Keratinocyte (primary cell): ENCODE measurements at places on chromosomes 6 and 20.
A peak's percentile ranks its signal among the peaks of the same experiment; 100 is the strongest.

DNA sequence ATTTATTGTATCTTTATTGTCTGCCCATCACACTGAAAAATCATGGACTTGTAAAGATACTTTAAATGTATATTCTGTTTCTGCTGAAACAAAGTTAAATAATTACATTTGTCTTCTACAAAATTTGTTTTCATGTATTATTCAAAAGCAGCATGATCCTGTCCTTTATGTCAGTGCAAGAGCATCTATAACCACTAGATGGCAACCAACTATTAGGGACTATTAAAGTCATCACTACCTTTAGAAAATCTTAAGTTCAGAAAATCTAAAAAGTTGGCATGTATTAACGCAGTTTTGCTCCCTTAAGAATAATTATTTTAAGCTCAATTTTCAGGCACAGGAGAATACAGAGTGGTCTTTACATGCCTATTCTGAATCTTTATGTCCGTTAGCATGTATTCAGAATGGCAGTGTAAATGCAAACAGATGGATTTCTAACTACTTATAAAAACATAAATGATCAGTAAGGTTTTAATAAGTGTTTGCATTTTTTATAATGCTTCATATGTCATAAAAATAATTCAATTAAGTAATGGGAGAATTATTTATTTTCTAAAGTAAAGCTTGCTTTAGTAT, 17.8 kb downstream of the TMEM30A start:
- DNase-seq: no peak

GRCh38 chr6:35454391-35455110, 2.4 kb downstream of the FANCE start:
- no peak for DNase-seq

DNA sequence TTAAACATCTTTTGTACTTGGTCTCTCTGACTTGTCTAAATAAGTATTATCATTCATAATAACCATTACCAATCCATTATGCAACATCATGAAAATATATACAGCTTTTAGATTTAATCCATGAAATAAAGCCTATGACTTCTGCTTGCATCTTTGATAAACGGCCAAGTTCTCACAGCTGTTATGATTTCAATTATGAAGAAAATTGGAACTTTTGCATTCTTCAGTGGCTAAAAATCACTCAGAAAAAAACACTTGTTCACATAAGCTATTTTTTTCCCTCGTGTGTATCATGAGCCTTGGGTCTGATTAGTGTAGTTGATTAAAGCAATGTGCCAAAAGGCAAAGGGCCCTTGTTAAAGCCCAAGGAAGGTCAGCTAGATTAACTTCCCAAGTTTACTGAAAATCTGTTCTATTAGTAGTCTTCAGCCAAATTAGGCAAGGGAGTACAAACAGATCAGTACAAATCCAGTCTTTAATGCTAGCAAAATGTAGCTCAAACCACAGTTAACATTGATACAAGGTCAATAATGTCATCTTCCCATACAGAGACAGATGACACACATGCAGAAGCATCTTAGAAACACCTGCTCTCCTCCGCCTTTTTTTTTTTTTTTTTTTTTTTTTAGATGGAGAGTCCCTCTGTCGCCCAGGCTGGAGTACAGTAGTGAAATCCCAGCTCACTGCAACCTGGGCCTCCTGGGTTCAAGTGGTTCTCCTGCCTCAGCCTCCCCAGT, 69.9 kb downstream of the SGK1 start:
- DNase-seq: no peak

- no peak for DNase-seq
These were observed 46.9 kb downstream of the SIRPA start for GRCh38 chr20:1942061-1942460.

DNA sequence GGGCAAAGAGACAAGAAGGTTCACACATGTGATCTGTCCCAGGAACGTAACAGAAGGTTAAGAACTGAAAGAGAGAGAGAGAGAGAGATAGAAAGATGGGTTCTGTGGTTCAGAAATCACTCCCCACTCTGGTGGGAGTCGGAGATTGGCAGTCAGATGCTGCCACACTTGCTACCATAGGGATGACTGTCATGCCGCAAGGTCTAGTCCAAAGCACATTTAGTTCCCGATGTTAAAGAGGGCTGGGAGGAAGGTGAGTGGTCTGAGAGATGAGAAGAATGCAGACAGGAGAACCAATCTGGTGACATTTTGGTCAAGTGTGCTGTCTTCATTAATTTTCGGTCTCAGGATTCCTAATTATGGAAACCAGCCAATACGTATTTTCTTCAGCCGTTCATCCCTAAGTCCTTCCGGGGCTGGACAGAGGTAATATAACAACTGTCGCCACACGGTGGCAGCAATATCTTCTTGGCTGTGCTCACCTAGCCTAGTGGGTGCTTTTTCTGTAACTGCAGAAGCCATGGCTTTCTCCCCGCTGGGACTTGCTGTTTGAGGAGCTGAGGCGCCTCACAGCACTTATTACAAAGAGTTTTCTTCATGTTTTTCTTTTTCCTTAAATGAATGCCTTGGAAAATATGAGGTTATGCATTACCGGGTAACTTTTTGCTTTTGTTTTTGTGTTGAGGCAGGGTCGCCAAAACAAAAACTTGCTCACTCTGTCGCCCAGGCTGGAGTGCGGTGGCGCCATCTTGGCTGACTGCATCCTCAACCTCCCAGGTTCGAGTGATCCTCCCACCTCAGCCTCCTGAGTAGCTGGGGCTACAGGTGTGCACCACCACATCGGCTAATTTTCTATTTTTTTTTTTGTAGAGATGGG, 46.0 kb downstream of the SLC35D3 start:
- DNase-seq: peak; percentile 56

DNA sequence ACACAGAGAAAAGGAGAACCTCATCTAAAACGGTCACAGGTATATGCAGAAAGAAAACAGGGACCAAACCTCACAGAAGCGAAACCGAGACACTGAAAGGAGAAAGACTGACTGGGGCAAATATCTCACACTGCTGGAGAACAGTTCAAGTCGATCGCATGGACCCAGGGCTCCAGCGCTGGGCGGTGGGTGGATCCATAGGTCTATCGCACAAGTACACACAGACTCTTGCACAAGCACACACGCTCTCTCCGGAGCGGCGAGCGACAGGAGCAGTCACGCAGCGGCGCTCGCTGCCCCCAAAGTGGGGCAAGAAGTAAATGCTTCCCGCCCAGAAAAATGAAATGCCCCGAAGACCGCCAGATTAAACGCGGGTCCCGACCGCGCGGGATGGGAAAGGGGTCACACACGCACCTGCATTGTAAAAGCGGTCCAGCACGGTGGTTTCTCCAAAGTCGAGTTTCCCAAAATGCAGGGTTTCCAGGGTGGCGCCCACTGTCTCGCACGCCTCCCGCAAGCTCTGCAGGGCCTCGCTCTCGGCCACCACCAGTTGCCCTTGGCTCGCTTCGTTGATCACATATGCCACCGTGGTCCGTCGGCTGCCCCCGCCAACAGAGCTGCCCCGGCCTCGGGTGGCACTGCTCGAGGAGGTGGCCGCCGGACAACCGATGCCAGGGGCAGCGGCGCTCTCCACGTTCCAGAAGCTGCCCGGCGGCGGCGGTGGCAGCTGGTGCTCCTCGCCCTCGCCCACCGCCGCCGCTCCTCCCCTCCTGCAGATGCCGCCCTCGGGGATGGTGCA, 782 bp downstream of the MAP3K5 start:
- DNase-seq: no peak

- DNase-seq: no peak
These were observed 279.8 kb downstream of the EPHA7 start for GRCh38 chr6:93139408-93140081.

DNA sequence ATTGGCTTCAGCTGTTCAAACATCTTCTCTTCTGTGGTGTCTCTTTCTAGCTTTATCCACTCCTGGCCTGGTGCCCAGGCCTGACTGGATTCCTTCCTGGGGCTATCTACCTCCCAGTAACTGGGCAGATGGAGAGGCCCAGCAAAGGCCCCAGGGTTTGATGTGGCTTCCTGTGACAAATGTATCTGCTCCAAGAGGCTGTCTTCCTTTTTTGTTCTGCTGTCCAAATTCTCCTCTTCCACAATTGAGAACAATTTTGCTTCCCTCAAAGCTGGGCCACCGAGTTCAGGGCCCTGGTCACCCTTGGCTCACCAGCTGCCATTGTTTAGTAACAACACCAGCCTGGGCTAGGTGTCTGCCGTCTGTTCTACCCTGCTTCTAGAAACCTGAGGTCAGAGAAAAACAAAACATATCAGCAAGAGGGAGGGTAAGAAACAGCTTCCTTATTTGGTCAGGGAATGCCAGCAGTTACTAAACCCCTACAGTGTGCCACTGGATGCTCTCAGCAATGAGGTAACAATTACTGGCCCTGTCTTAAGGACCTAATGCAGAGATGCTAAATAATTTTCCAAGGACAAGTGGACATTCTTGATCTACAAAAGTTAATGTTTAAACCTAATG, 3.9 kb downstream of the ZFP57 start:
- DNase-seq: peak; percentile 55

GRCh38 chr20:16653266-16653665, 76.6 kb upstream of the SNRPB2 start:
- DNase-seq: no peak

- no peak for DNase-seq
These were observed 33.9 kb upstream of the ZBTB24 start for GRCh38 chr6:109516929-109517328.

GRCh38 chr6:3022765-3023662, 23.3 kb downstream of the NQO2 start:
- no peak for DNase-seq

GRCh38 chr20:8726460-8726859, 342.4 kb upstream of the PLCB4 start:
- no peak for DNase-seq

DNA sequence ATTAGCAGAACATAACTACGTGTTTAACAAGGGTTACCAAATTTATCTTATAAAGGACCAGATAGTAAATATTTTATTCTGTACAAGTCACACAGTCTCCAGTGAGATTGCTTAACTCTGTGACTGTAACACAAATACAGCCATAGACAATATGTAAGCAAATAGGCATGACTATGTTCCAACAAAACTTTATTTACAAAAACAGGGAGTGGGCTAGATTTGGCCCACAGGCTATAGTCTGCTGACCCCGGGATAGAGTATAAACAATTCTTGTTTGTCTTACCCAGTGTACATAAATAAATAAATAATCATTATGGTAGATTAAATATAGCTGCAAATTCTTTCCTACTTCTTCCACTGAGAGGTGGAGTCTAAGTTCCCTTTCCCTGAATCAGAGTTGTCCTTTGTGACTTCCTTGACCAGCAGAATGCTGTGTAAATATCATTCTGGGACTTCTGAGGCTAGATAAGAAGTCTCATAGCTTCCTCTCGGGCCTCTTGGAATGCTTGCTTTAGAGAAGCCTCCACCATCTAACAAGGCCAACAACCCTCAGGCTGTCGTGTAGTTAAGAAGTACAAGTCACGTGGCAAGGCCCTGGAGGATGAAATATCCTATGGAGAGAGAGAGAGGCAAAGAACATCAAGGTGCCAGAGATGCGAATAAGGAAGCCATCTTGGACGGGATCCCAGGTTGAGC, 59.1 kb upstream of the TMEM244 start:
- DNase-seq: no peak

- no peak for DNase-seq
These were observed 250.8 kb downstream of the DLL1 start for GRCh38 chr6:170040115-170040500.

DNA sequence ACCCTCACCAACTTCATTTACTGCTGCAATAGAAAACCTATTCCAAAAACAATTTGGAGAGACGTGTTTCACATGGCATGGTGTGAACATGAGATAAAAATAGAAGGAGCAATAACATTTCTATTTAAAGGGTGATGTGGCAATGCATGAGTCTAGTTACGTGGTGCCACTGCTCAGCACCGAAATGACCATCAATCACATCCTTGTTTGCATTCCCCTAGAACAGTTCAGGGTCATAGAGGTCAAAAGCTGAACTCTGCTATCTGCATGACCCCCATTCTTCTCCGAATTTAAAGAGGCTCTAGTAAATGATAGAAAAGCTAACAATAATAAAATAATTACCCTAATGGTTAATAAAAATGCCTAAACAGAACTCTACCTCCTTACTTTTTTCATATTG, 29.5 kb downstream of the ROS1 start:
- no peak for DNase-seq

DNA sequence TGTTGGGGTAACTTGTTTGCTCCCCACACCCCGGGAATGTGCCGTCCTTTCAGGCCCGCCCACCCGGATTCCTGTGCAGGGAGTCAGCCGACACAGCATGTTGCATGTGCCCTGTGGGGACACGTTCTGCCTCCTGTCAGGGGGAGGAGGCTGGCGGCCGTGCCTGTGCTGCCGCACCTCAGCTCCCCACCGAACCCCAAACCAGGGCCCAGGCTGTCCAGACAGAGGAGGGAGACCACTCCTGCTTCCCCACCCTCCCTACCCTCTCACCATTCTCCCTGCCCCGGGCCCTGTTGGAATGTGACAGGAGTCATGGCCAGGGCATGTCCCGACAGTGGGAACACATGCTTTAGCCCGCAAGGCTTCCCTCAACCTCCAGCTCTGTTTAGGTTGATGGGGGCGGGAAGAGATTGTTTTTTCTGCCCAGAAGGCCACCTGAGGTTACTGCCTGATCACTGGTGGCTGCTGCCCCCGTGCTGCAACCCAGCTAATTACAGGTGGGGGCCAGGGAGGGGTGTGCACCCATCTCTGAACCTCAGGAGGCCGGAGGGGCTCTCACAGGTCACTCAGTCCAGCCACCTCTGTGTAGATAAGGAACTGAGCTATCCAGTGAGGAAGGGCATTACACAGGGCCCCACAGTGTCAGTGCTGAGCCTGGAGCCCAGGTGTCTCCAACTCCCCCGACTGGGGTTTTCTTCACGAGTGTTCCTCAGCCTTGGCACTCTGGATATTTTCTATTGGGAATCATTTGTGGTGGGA, 13.6 kb downstream of the LRRC73 start:
- peak; percentile 98 for DNase-seq

DNA sequence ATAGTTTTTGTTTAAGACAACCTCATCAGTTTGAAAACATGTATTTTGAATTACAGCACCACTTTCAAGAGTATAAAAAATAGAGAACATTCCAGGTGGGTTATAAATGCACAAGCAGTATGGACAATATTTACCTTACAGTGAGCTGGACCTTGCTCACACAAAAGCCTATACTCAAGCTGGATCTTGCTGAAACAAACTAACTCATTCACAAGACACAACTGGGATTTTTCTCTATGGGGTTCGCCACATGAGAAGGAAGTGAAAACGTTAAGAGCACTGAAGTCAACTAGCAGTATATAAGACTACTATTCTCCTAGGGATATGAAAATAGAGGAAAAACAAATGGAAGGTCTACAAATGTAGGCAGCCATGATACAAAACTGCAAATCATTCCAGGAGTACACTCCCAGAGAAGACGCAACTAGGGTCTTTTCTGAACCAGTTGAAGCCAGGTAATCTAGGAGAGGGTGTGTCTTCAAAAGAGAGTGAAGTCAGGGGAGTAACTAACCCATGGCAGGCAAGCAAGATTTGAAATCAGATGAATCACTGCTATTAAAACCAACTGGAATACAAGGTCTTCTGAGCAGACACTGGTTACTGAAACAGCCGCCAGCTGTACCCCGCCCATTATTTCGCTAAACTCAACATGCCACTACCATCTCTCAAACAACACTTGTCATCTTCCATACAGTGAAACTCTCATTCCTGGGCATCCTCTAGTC, 26.5 kb downstream of the STAU1 start:
- no peak for DNase-seq

- DNase-seq: no peak
These were observed 154.8 kb downstream of the PTPRK start for GRCh38 chr6:128365520-128366160.

GRCh38 chr6:164455835-164456234, 853.6 kb downstream of the C6orf118 start:
- no peak for DNase-seq
